ENCODE measurements at places on chromosomes 11 and 22. TPM values are rescaled to one million over a fixed set of nuclear protein-coding genes. Genes with fewer than 3 reads are reported as not detected.
A peak's percentile ranks its signal among the peaks of the same experiment; 100 is the strongest.

DNA sequence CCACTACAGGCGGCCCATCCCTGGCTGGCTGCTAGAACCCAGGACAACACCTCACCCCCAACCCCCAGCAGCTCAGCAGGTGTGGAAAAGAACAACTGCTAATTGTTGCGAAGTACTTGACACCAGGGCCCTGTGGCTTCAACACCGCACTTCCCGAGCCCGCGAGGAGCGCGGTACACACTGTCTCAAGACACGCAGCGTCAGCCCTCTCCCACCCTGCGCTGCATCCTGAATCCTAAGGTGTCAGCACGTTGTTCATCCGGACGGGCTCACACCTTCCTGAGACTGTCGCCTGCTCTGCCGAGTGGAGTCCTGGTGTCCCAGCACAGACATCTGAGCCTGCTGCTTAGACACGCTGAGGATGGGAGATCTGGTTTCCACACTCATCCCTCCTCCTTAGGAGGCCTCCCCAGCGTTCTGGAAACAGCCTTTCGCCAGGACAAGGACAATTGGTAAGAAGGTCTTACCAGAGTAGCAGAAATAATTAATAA is 1336.2 kb downstream of the BRD1 start:
- DNase-seq: no peak

- no peak for DNase-seq
Observed at GRCh38 chr11:67489885-67490726, 7.3 kb downstream of the AIP start.

- no peak for DNase-seq
Observed at GRCh38 chr22:29838599-29838956, 504 bp upstream of the ASCC2 start.

- DNase-seq: no peak
Observed at GRCh38 chr11:66818231-66818955, 24.8 kb upstream of the RCE1 start.

- DNase-seq: no peak
Observed at GRCh38 chr11:113272281-113272680, 42.1 kb upstream of the TTC12 start.

DNA sequence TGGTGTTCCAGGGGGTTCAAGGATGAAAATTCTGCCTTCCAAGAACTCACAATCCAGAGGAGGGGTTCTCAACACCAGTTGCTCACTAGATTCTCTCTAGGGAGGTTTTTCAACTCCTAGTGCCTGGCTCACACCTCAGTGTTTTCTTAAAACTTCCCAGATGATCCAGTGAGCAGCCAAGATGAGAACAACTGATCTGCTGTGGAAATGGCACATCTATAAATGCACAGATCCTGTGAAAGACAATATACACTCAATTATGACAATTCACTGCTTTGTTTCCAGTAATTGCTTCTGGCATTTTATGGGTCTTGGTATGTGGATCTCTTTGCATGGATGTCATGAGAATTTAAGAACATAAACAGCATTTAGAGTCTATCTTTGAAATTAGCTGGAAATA is 45.2 kb upstream of the PRSS23 start:
- DNase-seq: no peak

- DNase-seq: no peak
Observed at GRCh38 chr11:114616516-114616915, 20.9 kb upstream of the NXPE4 start.

DNA sequence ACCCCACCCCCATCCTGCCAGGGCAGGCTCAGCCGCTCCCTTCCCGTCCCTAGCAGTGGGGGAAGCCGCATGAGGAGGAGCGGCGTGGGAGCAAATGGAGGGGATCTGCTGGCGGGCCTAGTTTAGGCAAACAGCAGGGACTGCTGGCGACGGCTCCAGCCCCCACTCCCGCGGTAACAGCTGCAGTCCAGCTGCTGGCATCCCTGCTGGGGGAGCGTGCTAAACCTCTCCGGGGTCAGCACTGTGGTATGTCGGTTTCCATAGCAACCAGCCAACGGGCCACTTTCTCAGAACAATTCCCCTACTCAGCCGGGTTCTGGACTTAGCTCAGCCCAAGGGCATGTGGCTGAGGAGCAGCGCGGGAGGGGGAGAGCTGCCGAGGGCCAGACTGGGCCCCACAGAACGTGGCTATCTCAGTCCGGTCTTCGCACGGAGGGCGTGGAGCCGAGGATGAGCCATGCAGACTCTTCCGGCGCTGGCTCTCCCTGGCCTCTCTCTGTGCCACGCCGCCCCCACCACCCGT is 98.8 kb downstream of the PKNOX2 start:
- no peak for DNase-seq

- DNase-seq: peak; percentile 5
Observed at GRCh38 chr11:126561327-126561893, 205.9 kb downstream of the ST3GAL4 start.

DNA sequence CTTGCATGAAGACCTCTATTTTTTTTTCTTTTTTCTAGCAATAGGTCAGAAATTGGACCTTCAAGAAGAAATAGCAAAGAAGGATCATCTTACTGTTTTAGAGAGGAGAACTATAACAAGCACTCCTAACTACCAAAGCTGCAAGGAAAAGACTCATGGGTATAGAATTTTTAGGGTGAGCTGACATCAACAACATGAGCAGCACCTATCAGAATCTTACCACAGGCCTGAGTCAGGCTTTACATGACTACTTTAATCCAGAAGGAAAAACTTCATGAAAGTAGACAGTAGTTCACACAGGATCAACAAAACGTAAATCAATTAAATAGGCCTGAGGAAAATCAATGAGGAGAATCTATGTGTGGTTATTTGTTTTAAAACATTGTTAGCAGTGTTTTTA is 130.5 kb downstream of the FAM76B start:
- DNase-seq: no peak

DNA sequence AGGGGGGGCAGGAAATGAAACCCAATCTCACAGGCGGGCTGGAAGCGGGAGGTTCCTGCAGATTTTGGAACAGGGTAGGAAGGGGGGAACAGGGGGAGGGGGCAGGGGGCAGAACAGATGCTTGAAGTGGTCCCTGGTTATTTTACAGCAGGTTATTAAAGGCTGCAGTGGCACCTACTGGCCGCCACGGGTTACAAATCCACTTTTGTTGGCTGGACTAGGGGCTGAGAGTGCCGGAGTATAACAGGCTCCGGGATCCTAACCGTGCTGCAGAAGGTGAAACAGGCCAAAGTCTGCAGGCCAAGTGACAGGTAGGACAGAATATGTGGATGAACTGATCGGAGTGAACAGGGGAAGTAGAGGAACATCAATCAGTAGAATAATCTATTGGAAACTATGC is 2.5 kb downstream of the ROBO3 start:
- DNase-seq: no peak

The RIC3 gene
- 4.7 TPM for total RNA-seq

The CABP7 gene
- not detected for total RNA-seq

The UBQLN3 gene
- total RNA-seq: not detected

Data from activated T-helper 1 cell treated with anti-CD3 and anti-CD28 coated beads, Interleukin-12 subunit alpha, Interleukin-12 subunit beta, Interleukin-2, Interleukin-4 antibody, amounts not matched to agents 30 ng/mL and 10 ng/mL and 1 ng/mL, durations not matched to agents 14 hours and 24 hours and 36 hours (primary cell).